ENCODE measurements at places on chromosomes 11 and 22.
A peak's percentile ranks its signal among the peaks of the same experiment; 100 is the strongest.

- no peak for DNase-seq
These were observed 722.5 kb downstream of the ETS1 start for GRCh38 chr11:127864861-127865260.

DNA sequence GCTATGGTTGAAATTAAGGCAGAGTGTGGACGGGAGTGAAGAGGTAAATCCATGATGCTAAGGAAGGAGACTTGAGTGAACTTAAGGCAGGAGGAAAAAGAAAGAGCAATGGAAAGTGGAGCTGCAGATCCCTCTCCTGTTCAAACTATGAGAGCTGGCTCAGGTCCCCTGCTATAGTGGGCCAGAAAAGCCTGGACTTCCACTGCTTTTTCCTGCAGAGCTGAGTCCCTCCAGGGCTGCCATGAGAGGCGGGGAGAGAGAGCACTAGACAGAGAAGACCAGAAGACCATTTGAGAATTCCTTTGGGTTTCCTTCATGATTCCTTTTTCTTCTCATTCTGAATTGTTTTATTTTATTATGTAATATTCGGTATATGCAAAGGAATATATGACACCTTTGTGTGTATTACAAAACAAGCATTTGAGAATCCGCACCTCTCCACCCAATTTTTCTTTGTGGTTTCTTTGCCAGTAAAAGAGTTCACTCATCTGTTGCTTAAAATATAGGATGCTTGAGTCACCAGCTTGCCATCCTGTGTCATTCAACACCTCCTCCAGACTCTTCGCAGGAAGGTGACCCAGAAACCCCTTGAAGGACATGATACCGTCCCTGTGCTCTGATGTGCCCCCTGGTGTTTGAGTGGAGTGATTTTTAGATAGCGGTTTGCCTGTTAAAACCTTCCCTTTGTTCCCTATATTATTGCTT is 24.4 kb downstream of the SREBF2 start:
- peak; percentile 92 for DNase-seq

DNA sequence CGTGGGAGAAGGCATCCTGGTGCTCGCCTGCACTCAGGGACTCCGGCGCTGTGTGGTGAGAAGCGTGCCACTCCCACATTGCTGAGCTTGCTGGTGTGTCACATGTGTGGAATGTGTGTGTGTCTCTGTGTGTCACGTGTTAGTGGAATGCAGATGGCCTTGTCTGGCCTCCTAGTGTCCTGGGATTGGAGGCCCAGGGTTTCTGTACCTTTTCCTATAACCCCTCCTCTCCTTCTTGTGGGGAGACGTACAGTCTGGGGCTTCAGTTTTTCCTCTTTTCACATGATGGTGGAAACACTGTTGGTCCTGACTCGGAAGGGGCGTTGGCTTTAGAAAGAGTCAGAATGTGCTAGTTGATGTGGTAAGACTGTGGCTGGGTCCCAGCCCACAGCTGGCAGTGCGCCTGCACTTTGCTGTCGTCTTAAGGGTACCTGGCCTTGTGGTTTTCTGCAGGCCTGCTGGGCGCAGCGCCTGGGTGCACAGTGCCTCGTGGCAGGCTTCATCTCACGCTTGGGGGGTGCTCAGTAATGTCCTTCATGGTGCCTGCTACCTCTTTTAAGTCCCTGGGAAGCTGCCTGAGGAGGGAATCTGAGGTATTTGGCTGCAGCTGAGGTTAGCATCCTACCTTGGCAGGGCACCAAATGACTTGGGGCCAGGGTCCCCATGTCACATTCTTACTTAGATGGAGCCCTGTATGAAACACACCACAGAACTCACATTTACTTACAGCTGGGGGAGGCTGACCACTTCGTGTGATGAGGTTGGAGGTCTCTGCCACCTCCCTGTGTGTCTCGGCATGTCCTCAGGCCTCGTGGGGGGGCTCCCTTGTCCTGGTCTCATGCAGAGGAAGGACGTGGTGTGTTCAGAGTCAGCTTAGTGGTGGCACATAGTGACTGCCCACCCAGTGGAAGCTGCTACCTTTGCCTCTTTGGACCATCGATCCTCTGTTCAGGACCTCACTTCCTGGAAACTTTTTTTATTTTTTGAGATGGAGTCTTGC is 61.9 kb downstream of the MED15 start:
- DNase-seq: no peak

- no peak for DNase-seq
These were observed 17.3 kb downstream of the GALNT18 start for GRCh38 chr11:11604370-11604990.

DNA sequence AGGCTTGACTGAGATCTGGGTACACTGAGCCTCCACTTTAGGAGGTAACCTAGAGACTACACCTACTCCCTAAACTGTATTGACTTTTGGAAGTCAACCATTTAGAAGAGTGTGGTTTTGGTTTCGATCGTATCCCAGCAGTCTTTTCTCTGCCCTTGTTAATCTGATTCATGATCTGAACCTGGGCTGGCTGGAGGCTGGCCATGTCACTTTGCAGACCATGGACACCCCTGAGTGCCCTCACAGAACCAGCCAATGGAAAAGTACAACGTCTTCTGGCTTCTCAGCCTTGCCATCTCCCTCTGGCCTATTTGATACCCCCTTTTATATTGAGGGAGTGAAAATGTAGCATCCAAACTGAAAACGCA is 10.8 kb downstream of the EHF start:
- no peak for DNase-seq

Measured in Kasumi-1 (cell line).